Posterior cingulate gyrus (tissue), 11 donors: ENCODE measurements at places on chromosomes 13 and 19.
A peak's percentile ranks its signal among the peaks of the same experiment; 100 is the strongest.

- no peak for DNase-seq
Measured at GRCh38 chr19:49701271-49701786, 10.4 kb downstream of the CPT1C start.

DNA sequence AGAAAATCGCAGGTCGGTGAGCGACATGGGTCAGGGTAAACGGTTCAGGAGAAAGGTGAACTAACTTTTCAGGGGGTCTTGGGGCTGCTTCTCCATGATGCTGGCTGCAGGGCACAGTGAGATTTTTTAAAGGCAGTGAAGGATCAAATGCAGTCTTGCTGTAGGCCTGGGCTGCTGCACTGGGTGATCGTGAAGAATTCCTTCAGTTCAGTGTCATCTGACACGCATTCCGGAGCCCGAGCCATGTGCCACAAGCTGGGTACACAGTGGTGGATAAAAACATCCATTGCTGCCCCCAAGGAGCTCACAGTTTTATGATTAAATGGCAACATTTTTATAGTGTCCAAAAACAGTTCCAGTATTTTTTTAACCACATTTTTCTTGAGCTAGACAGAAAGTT is 56.3 kb upstream of the GPR12 start:
- peak; percentile 86 for DNase-seq

DNA sequence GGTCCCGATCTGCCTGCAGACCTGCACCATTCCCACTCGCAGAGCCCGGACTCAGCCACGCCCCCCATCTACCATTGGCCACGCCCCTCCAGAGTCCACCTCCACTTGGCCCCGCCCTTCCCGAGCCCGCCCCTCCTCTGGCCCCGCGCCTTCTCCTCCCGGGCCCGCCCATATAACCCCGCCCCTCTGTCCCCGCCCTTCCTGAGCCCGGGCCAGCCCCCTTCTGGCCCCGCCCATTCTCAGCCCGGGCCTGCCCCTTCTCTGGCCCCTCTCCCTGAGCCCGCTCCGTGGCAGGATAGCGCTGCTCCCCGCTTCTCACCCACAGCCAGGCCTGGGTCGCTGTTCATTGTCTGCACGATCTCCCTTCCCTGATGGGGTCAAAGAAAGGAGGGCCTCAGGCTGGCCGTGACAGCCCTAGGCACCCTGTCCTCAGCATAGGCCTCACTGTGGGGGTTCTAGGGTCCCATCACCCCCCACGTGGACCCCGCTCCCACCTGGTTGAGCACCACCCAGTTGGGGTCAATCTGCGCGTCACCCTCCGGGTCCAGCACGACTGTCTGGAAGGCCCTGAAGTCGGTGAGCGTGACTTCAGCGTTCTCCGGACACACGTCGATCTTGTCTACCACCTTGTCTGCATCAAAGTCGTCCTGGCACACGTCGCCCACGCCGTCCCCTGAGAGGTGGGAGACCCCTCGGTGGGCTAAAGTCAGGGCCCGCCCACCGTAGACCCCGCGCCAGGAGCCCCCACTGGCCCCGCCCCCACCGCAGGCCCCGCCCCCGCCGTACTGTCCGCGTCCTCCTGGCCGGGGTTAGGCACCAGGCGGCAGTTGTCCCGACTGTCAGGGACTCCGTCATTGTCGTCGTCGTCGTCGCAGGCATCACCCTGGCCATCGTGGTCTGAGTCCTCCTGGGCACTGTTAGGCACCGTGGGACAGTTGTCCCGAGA is 5.7 kb downstream of the COMP start:
- no peak for DNase-seq

- no peak for DNase-seq
Measured at GRCh38 chr13:87084192-87084591, 587.0 kb upstream of the SLITRK5 start.

GRCh38 chr19:29538651-29539050 is 12.9 kb downstream of the VSTM2B start:
- no peak for DNase-seq

DNA sequence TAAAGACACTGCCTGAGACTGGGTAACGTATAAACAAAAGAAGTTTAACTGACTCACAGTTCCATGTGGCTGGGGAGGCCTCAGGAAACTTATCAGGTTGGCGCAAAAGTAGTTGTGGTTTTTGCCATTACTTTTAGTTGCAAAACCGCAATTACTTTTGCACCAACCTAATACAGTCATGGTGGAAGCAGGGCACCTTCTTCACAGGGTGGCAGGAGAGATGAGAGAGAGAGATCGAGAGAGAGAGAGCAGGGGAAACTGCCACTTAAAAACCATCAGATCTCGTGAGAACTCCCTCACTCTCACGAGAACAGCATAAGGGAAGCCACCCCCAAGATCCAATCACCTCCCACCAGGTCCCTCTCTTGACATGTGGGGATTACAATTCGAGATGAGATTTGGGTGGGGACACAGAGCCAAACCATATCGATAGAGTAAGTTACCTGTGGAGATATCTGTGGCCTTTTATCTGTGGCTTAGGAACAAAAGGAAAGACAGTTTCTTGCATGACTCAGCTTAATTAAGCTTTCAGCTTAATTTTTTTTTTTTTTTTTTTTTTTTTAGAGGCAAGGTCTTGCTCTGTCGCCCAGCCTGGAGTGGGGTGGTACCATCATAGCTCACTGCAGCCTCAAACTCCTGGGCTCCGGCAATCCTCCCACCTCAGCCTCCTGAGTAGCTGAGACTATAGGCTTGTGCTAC is 7.6 kb upstream of the CABP5 start:
- DNase-seq = no peak

- DNase-seq = no peak
Measured at GRCh38 chr19:38869160-38869835, 8.8 kb downstream of the RINL start.

GRCh38 chr13:29541400-29541799 is 54.1 kb downstream of the SLC7A1 start:
- no peak for DNase-seq

GRCh38 chr13:25286308-25286968 is 850 bp downstream of the MTMR6 start:
- peak; percentile 32 for DNase-seq

GRCh38 chr19:56969759-56970178 is 129.2 kb upstream of the PEG3 start:
- DNase-seq = no peak

- DNase-seq = no peak
Measured at GRCh38 chr13:39365879-39366278, 237.1 kb downstream of the LHFPL6 start.

- no peak for DNase-seq
Measured at GRCh38 chr19:18150776-18151624, 2.0 kb upstream of the PIK3R2 start.

DNA sequence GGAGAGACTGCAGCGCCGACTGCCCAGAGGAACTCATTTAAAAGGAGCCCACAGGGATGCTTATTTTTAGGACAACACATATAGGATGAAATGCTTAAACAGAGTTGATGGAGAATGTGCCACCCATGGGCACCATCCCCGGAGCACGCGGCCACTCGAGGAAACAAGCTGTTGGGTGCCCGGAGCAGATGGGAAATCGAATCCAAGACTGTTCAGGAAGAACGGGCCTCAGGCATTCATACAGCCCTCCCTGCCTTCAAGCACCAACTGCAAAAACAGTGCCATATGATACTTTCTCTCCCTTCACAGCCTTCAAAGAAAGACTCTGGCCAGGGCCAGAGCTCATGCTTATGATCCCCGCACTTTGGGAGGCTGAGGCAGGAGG is 40.2 kb downstream of the RAB20 start:
- DNase-seq = no peak

DNA sequence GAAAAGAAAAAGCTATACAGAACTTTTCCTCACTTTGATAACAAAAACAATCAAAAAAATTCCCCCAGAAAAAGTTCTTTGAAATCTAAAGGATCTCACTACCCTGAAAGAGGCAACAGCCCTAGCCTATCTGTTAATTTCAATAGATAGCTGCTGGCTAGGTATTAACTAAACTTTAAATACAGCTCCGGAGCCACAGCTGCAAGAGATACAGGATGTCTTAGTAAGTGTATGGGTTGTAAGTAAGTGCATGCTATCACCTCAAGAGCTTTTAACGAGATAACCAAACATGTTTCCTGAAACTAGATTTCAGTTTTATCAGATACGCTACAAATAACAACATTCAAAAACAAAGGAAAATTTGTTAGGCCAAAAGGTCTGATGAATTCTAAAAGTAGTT is 148.4 kb downstream of the KLF12 start:
- DNase-seq = no peak

GRCh38 chr19:2540646-2541454 is 64.9 kb downstream of the GADD45B start:
- peak; percentile 22 for DNase-seq

DNA sequence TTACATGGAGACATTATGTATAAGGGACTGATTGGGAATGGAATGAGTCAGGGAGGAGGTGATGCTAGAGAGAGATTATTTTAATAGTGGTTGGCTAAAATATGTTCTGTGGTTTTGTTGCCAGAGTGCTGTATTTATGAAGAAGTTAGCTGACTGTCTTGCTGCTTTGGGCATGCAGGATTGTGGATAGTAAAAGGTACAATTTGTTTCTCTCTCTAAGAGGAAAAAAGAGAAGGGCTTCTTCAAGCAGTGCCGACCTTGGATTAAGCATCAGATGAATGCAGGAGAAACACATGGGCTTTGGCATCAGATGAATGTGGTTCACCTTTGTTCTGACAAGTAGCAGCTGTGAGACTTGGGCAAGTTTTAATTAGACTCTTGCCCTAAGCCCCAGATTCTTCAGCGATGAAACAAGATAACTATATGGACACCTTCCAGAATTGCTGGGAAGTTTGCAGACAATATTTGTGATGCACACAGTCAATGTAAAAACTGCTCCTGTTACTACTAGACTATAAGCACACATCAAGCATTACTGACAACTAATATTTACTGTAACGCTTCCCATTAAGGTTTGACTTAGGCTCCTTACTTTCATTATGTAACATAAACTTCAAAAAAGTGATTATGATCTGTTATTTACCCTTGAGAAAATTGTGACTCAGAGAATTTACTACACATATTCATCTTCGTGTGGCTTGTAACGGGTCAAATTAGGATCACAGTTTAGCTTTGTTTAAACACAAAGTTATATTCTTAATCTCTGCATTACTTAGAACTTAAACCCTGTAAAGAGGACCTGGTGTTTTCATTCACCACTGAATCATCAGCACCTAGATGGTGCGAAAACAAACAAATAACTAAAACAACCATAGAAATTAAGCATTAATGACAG is 824.0 kb downstream of the PCDH9 start:
- DNase-seq = no peak

DNA sequence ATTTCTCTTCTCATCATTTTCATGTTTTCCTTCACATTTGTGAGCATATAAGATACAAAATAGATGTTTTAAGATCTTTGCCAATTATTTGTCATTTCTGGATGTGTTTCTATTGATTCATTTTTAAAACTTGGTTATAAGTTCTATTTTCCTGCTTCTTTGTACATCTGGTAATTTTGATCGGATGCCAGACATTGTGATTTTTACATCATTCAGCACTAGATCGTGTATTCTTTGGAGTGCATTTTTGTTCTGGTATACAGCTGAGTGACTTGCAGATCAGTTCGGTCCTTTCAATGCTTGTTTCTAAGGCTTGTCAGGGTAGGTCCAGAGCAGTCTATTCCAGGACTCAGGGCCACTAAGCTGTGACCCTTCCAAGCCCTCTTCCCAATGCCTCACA is 198.2 kb downstream of the KLF12 start:
- no peak for DNase-seq
